ENCODE measurements at places on chromosomes 6 and 20.

DNA sequence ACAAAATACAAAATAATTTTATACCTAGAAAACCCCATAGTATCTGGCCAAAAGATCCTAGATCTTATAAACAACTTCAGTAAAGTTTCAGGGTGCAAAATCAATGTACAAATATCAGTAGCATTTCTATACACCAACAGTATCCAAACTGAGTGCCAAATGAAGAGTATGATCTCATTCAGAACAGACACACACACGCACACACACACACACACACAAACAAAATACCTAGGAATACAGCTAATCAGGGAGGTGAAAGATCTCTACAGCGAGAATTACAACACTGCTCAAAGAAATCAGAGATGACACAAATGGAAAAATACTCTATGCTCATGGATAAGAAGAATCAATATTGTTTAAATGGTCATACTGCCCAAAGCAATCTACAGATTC is 49.2 kb downstream of the TOMM6 start:
- DNase-seq: no peak

GRCh38 chr20:32195581-32195980 is 12.0 kb downstream of the PLAGL2 start:
- no peak for DNase-seq

GRCh38 chr20:58719971-58720371 is 27.4 kb downstream of the NPEPL1 start:
- DNase-seq: no peak

DNA sequence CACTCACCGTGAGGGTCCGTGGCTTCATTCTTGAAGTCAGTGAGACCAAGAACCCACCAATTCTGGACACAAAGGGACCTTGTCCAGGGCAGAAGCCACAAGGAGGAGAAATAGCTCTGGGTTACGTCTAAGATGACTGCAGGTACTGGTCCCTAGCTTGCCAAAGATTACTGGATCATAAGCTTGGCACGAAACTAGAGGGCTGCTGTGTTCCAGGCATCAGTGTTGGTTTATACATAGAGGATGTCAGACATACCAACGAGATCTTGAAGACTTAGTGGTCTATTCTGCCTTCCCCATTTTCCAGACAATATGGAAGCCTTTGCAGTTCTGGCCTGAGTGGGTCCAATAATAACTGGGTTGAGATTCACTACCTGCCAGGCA is 175.7 kb downstream of the TBX18 start:
- no peak for DNase-seq

DNA sequence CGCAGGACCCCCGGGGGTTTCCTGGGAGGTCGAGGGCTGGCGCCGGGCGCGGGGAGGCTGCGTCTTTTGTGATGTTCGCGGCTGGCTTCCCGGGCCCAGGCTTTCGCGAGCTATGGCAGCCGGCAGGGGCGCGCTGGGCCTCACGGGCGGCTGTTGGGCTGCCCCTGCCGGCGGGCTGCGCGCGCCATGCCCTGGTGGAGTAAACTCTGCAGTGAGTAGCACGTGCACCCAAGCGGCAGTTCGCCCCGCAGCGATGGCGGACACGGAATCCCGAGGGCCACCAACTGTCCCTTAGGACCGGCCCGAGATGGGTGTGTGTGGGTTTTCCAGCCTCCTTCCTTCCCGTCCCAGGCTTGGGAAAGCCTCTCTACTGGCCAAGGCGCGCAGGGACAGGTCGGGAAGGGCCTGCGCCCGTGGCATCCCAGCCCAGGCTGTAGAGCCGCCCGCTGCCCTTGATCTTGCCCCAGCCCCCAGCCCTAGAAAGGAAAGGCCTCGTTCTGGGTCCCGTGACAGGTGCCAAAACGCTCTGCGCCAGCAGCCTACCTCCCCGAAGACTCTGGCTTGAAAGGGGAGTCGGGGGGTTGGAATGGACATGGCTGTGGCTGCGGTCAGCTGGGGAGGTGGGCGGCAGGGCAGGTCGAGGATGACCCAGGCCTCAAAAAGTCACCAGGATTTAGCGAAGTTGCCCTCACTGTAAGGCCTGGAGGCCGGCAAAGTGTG is 49.7 kb downstream of the ZBTB2 start:
- DNase-seq: no peak

DNA sequence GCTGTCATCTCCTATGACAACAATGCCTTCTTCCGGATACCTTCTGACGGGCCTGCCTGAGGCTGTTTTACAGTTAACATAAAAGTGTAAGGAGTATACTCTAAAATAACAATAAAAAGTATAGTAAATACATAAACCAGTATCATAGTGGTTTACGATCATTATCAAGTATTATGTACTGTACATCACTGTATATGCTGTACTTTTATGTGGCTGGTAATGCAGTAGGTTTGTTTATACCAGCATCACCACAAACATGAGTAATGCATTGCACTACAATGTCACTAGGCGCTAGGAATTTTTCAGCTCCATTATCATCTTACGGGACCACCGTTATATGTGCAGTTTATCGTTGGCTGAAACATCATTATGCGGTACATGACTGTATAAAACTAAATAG is 76.5 kb downstream of the VEGFA start:
- peak; percentile 51 for DNase-seq

DNA sequence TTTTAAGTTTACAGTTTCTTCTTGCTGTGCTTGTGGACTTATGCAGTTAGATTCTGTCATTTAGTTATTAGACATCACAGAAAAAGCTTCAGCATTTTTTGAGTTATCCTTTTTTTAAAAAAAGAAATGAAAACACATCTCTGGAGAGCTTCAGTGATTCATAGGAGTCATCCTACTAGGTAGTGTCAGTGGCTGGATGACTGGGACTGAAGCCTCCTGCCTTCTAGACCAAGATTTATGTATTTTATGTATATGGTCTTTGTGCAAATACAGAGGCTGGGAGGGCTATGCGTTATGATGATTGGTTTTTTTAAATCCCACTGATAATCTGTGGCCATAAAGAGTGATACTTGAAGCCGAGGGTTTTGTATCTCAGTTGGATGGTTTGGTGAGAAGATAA is 125.9 kb upstream of the JAG1 start:
- DNase-seq: no peak

- no peak for DNase-seq
Observed at GRCh38 chr6:128990360-128990759, 107.4 kb downstream of the LAMA2 start.

- DNase-seq: no peak
Observed at GRCh38 chr6:25975923-25976560, 13.4 kb downstream of the TRIM38 start.

- DNase-seq: no peak
Observed at GRCh38 chr6:159443417-159443920, 249.6 kb downstream of the SOD2 start.

DNA sequence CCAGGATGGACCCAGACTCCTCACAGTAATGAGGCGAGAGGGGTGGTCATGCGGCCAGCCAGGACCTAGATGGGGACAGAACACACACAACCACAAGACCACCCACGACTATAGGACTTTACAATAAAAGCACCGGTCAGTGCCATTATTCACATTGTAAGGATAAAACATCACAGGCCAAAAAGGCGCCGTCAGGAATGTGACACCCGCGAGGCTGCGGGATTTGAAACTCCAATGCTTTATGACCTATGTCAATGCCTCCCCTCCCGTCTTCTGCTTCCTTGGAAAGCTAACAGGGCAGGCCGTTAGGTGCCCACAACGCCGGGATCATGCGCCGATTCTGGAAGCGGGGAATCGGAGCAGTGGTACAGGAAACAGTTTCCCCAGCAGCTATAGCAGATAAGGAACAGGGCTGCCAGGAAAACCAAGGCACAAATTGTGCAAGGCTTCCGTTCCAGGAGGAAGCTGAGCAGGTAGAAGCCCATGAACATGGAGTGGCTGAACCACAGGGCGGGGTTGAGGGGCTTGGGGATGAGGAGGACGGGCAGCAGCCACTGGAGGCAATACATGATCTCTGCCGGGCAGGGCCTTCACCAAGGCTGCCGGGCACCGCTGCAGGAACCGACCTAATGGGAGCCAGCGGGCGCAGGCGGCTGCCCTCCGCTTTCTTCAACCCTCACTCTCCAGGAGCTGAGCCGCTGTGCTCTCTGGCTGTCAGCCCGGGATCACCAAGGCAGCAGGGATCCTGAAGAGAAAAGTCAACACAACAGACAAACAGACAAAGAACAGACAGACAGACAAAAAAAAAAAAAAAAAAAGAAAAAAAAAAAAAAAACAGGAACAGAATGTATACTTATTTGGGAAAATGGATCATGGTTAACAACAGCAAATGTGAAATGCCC is 2.2 kb upstream of the NNAT start:
- no peak for DNase-seq

- peak; percentile 73 for DNase-seq
Observed at GRCh38 chr6:84688141-84688873, 76.1 kb downstream of the TBX18 start.

DNA sequence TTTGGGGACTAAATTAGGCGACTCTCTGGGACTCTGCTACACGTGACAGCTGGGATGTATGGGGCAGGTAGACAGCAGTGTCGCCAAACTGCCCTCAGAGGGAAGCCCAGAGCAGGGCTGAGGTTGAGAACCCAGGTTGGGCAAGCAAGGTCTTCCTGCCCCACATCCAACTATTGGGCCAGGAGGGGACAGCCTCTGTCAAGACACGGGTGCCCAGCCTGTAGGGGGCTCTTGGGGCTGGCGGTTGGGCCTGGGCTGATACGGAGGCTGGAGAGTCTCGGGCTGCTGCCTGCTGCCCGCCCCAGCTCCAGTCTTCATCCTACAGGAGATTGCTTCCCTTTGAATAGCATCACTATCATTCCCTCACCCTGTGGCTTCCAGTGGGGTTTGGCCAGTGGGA is 33.3 kb downstream of the CPNE5 start:
- DNase-seq: no peak

GRCh38 chr6:105748737-105749161 is 337.4 kb upstream of the PRDM1 start:
- DNase-seq: peak; percentile 34

DNA sequence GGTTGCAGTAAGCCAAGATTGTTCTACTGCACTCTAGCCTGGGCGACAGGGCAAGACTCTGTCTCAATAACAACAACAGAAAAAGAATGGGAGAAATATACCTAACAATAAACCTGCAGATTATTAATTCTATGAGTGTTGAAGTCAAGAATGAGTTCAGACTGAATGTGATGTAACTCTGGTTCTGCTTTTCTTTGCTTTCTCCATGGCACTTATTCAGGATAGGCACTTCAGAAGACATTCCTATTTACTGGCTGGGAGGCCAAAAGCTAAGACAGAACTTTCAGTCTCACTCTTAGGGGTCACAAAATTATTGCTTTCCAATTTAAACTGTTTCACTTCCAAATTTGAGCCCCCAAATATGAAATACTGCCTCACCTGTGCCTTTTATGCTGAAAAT is 15.7 kb upstream of the PRIM2 start:
- DNase-seq: no peak

DNA sequence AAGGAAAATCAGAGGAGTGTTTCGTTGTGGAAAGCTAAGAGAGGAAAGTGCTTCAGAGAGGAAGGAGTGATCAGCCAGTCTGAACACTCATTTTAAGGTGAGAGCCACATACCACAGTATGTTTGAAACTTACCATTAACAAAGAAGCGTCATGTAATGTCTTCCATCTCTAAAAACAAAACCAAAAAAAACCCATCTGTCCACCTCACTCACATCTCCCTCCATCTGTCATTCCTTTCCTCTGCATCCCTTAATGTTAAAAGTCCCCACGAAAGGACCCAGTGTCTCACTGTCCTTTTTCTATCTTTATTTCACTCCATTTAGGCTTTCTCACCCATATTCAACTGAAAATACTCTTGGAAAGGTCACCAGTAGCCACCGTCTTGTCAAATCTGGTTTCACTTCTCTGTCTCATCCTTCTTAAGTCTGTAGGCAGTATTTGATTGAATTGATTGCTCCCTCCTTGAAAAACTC is 59.4 kb upstream of the GNRH2 start:
- DNase-seq: no peak

DNA sequence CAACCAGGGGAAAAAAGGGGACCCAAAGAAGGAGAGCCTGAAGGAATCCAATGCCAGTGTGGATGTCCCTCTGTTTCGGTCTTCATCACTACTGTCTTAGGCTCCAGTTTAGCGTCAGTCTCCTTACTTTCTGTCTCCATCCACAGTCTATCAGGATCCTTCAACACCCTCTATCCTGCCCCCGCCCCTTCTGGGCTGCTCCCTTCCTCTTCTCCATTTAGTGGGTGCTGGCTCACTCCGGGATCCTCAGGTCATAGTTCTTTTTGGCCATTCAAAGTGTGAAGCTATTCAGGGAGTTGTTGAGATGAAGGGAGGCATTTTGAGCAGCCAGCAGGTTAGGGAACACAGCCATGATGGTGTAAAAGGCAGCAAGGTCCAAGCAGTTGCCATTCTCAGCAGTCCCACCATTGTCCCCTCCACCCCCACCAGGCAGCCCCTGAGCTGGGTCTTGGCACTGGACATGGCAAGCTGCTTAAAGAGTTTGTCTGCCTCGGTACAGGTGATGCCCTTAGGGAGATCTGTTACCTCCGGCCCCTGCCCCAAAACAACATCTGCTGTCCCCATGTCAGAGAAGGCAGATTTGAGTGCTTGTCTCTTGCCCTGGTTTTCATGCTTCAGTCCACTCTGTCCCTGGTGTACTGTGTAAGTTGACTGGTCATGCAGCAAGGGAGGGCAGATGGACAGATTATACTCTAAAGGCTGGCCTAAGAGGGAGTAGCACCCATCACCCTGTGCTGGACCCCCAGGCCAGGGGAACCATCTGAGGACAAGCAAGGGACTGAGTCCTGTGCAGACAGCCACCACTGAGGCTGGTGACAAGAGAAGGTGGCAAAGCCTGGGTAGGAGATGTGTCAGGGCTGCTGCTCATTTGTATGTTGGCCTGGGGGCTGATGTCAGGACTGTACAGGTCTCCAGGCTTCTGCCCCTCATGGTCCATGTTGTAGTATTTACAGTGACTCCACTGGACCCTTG is 842.0 kb downstream of the HACE1 start:
- no peak for DNase-seq

- no peak for DNase-seq
Observed at GRCh38 chr6:160256445-160256844, 2.2 kb downstream of the SLC22A2 start.

DNA sequence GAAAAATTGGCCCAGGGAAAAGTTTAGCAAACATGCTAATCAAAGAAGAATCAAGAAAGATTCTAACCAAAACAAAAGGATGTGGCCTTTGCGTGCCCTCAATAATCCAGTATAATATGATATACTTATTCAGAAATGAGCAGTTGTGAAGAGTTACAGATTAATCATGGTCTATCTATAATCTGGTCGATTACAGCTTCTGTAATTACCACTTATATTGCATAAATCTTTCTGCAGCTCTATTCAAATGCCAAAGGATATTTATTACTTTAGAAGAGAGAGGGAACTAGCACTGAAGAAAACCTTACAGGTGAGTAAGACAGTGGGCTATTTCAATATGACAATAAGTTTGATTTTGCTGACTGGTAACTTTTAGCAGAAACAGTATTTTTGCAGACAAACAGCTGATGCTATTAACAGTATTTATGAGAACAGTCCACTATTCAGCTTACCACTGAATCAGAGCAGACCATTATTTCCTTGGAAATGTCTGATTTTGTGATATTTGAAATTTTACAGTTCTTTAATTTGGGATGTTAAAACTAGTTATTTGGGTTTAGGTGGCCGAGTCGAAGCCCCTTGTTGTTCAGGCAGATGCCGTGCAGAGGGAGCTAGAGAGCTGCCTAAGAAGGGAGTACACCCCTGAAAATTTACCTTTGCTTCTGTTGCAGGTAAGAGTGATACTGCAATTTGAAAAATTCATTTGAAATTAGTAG is 92.2 kb downstream of the CEP57L1 start:
- peak; percentile 29 for DNase-seq

- peak; percentile 6 for DNase-seq
Observed at GRCh38 chr6:82441047-82441855, 77.6 kb downstream of the TPBG start.

- peak; percentile 70 for DNase-seq
Observed at GRCh38 chr20:50323209-50323608, 132.6 kb downstream of the CEBPB start.

Data from EH (cell line).